ENCODE measurements at places on chromosomes 12 and 14.

DNA sequence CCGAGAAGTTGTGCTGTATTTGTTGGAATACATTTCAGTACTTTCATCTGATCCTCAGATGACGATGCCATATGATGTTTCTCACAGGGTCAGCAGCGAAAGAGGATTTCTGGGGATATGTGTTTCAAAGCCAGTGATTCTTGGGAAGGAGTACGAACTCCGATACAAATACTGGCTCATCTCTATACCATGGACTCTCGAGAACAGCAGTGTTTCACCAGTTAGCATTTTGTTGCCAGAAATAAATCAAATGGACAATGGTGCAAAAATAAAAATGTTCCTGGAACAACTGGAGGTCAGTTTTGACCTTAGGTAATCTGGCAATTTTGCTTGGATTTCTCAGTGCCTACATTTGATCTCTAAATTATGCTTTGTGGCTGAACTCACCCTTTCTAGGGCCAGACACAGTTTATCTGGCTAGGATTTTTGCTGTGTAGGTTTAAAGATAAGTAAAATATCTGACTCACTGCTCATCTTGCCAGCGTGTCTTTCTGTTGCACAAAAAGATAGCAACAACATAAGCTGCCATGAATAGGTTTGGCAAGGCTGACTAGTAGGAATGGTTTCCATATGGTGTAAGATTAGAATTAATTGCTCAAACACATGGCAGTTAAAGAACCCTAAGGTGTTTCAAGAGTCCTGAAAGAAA is 11.0 kb upstream of the MGP start:
- DNase-seq: no peak

DNA sequence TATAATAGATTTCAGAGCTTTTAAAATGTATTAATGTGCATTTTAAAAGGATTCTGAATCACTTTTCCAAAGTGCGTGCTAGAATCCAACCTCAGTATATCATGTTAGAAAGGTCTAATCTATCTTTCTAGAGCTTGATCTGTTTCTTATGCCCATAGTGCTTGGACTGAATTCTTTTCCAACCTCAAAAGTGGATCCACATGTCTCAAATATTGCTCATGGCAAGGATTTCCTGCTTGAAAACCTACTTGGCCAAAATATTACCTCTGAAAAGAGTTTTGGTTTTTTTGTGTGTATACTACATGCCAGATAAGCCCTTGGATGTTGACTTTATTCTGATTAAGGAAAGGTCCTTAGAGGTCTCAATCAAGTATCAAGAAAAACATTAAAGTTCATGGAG is 16.9 kb upstream of the SLC6A15 start:
- no peak for DNase-seq

- no peak for DNase-seq
These were observed 372.1 kb upstream of the CCDC196 start for GRCh38 chr14:66114071-66114470.

DNA sequence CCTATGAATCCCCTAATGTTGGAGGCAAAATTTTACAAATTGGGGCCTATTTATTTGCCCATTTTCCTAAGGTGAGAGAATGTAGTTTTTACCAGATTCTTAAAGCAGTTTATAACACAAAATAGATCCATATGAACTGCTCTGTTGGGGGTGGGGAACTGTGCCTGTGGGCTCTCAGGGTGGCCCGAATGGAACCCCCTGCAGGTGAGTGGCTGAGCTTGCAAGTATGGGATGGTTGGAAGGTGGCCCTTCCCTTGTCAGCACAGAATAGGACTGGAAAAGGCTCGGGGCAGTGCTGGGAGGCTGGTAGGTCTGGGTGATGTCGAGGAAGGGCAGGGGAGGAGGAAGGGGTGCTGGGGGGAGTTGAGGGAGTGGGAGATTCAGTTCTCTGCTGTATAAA is 4.9 kb downstream of the VSX2 start:
- no peak for DNase-seq

DNA sequence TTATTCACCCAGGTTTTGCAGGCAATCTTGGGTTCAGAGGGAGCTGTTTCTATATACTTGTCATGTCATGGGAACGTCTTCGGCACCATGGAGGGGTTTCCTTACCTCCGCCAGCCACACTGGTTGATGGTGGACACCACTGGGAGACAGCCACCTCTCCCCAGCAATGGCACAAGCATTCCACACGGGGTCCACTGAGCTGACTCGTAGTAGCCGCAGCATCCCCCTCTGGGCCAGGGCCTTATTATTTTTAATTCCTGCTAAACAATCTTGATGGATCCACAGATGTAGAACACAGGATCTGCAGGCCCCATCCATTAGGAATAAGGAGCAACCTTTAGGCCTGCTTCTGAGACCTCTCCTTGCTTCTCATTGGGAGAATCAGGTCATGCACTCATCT is 132.9 kb downstream of the DICER1 start:
- DNase-seq: no peak
